Activated T-cell treated with anti-CD3 and anti-CD28 coated beads, Interleukin-2, amount 50 U/mL, for 4 hours (primary cell): ENCODE measurements at places on chromosomes 4 and X. TPM values are rescaled to one million over a fixed set of nuclear protein-coding genes. Genes with fewer than 3 reads are reported as not detected.

- no peak for DNase-seq
Observed at GRCh38 chrX:31464306-31464915, 392.6 kb upstream of the FTHL17 start.

Gene DGKK
- 0.05 TPM for total RNA-seq

Gene GAGE13
- total RNA-seq = not detected

- DNase-seq = no peak
Observed at GRCh38 chr4:3266076-3266475, 17.1 kb downstream of the MSANTD1 start.

Gene RRH
- total RNA-seq = 0.27 TPM

Gene GATA1
- 0.27 TPM for total RNA-seq

Gene XK
- 0.16 TPM for total RNA-seq

Gene IGSF1
- not detected for total RNA-seq

GRCh38 chr4:113125418-113125817 lies 76.0 kb downstream of the ANK2 start:
- DNase-seq = no peak

Gene GPR143
- total RNA-seq = not detected

Gene CYSLTR1
- total RNA-seq = 1.4 TPM

- DNase-seq = no peak
Observed at GRCh38 chrX:37677243-37677642, 8.3 kb upstream of the XK start.

DNA sequence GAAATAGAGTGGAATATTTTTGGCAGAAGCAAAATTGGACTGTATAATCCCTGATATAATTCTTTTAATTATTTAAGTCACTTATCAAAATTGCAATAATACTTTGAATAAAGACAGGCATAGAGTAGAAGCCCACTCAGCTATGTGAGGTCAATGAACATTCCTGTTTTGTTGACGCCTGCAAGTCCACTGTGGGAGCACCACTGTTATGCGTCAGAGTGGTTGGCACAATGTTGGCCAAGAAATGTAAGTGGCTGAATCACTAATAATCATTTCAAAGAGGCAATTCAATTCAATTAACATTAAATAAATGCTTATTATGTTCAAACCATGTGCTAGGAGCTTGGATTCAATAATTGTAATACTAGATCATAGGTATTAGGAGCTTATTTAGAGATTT lies 221.0 kb downstream of the SPCS3 start:
- DNase-seq = no peak

Gene CYTL1
- total RNA-seq = not detected

GRCh38 chrX:131331152-131331551 lies 42.0 kb upstream of the IGSF1 start:
- DNase-seq = no peak

- no peak for DNase-seq
Observed at GRCh38 chr4:16969696-16970135, 71.3 kb upstream of the LDB2 start.

Gene RNF150
- total RNA-seq = not detected

DNA sequence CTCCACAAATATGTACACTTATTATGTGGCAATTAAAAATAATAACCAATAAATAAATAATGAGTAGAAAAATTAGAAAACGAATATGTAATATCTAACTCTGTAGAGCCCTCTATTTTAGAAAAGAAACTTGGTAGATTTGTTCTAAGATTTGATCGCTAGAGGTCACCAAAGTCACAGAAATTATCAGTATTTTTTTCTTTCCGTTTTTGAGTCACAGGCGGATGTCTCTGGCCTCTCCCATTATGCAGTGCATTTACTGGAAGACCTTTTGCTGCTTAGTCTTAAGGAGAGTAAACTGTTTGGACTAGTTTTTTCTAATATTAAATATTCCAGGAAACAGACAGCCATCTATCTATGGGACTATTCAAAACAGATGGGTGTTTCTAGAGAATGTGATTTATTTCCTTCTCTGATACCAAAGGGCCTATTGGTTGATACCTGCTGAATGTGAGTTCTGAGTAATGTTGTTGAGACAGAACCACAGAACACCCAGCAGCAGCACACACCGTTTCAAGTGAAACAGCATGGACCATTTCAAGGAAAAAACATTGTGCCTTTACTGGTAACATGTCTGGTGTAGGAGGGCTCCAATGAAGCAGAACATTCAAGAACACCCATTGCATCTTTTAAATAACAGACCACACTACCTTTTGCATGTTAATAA lies 34.0 kb upstream of the GYPA start:
- no peak for DNase-seq

GRCh38 chr4:95283320-95283719 lies 265.5 kb downstream of the UNC5C start:
- DNase-seq = no peak

DNA sequence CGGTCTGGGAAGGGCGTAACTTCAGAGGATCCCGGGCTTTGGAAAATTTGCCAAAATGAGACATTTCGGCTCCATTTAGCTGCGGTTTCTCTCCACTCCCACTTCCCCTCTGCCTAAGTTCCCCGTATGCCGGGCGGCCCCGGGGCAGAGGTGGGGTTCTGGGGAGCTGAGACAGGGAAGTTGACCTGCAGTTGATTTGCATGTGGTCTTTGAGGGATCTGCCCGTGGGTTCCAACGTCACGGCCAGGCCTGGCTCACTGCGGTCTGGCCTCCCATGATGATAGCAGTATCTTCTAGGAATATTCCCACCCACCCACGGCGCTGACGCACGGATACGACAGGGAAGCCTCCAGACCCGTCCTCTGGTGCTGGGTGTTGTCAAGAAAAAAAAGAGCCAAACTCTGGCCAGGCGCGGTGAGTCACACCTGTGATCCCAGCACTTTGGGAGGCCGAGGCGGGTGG lies 27.3 kb upstream of the CRLF2 start:
- no peak for DNase-seq

DNA sequence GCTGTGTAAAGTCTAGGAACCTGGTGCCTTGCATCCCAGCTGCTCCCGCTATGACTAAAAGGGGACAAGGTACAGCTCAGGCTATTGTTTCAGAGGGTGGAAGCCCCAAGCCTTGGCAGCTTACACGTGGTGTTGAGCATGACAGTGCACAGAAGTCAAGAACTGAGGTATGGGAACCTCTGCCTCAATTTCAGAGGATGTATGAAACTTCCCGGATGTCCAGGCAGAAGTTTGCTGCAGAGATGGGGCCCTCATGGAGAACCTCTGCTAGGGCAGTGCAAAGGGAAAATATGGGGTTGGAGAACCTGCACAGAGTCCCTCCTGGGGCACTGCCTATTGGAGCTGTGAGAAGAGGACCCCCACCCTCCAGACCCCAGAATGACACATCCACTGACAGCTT lies 76.6 kb downstream of the DDX60 start:
- DNase-seq = no peak

DNA sequence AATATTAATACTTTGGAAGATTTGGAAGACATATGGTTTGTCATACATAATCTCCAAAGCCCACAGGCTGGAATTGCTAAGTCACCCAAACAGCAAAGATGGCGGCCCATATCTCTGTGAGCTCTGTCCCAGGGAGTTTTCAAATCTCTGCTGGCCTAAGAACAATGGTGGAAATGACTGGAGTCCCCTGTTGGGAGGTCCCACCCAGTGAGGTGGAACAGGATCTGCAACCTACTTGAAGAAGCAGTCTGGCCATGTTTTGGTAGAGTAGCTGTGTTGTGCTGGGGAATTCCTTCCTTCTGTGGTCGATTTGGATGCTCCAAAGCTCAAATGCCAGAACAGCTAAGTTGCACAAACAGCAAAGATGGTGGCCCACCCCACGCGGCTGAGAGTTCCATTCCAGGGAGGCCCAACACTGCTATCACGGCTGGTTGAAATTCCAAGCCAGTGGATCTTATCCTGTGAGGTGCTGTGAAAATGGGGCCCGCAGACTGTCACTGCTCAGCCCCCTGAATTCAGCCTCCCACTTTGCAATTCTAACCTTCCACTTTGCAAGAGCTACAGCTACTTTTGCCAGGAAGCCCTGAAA lies 3.2 kb upstream of the UGT2B7 start:
- DNase-seq = no peak

GRCh38 chr4:188002323-188002722 lies 6.8 kb downstream of the ZFP42 start:
- DNase-seq = no peak

DNA sequence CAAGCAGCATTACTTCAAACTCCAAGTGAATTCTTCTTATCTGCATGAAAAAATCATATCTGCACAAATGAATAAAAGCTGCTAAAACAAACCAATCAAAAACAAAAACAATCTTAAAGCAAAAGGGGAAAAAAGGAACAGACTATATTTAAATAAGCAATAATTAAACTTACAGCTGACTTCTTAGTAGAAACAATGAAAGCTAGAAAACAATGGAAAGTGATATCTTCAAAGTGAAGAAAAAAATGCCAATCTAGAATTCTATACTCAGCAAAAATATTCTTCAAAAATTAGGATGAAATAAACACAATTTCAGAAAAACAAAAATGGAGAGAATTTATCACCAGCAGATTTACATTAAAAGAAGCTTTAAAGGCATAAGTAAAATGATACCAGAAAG lies 20.0 kb downstream of the STBD1 start:
- no peak for DNase-seq

Gene GC
- 1.4 TPM for total RNA-seq
